ENCODE measurements at places on chromosomes 6 and 20.

DNA sequence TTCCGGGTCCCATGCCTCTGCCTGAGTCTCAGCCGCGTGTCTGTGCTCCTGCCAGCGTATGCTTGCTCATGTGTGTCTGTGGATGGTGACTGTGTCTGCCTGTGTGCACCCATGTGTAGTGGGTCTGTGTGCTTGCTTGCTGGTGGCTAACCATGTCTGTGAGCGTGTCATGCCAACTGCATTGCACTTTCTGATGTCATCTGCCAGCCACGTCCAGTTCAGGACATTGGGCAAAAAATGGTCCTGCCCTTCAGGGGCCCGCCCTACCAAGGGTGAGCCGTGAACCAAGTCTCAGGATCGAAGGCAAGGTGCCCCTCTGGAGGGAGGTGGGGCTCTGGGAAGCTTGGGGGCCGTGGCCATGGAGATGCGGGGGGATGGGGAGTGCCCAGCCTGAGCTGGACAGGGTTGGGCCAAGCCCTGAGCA lies 9.4 kb upstream of the ZBTB46 start:
- no peak for DNase-seq

DNA sequence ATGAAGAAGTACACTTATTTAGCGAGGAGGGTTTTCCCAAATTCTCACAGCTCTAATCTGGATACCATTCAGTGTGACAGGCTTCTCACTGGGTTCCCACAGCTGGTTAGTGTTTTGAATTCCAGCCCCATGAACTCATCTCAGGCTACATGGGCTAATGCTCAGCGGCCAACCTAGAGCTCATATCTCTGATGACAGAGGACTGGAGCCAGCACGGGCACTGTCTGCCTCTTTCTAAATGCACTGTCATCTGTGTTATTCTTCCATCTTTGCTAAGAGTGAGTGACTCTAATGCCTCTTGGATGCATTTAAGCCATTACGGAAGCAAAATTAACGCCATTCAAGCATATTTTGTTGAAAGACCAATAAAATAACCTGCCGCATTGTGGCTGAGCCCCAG lies 308.9 kb upstream of the JAG1 start:
- DNase-seq, result no peak

DNA sequence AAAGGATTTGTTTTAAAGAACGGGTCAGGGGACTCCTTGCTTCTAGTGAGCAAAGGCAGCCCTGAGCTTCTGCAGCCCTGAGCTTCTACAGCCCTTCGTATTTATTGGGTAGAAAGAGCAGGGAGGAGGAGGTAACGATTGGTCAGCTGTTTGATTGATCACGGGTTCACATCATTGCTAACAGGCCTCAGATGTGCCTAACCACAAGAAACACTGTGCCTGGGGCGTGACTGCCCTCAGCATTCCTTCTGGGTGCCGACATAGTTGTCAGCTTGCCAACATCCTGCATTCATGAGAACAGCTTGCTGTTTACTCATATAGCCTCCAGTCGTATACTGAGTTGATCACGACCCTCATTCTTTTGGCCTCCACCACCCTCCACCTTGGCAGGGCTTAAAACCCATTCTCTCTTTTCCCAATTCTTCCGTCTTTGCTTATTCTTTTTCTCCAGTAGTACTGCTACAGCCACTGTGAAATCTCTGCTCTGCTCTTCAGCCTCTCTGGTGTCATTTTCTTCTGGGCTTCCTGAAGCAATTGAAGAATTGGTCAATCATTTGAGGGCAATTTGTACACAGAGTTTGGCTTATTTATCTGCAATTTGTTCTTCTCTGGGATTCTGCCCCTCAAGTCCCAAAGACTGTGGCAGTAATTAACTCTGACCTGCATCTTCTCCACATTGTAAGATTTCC lies 25.4 kb upstream of the NOP56 start:
- no peak for DNase-seq

DNA sequence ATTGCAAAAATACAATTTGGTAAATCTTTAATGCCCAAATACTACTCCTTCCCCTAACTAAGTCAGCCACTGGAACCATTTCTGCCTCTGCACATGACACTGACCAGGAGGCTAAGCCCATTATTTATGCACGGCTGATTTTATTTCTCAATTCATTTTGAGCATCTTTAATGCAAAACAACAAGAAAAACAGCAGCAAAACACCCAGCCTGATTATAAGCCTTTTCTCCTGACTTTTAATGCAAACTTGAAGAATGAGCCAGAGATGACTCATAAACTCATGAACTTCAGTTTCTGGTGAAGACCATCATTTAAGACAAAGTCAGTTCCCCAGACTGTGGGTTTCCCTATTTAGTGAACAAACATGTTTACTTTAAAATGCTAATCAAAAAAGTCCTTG lies 51.6 kb downstream of the CYP24A1 start:
- no peak for DNase-seq

DNA sequence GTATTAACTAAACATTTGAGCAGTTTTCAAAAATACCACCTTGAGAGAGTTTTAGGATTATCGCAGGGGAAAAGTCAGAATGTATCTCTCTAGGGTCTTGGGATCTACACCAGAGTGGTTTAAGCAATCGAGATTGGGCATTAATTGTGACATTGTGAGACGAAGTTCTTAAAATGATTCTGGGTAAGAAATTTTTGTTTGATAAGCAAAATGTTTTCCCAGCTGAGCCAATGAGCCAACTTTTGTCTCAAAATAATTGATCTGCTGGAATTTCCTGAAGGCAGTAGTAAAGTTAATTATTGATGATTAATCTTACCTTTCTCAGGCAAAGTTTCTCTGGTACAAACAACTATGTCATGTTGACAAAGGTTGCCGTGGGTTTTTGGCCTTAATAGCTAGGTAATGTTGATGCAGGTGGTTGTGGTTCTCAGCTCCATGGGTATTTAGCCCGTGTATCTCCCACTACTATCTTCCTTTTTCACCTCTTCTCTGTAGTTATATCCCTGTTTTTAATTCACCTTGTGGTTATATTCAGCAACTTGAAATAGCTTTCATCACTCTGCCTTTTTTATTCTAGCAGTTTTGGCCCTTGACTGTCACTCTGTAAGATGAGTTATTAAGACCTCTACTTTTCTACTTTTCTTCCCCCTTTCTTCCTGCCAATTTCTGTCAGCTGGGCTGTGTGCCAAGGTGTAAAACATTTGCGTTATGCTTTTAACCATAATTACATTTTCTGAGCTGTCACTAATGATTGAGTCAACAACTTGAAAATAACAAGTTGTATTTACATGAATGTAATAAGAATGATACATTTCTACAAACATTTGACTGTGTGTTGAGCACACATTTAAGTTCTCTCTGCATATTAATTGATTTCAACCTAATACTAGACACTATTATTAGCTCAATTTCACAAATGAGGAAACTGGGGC lies 368.3 kb upstream of the BTBD3 start:
- DNase-seq, result no peak

DNA sequence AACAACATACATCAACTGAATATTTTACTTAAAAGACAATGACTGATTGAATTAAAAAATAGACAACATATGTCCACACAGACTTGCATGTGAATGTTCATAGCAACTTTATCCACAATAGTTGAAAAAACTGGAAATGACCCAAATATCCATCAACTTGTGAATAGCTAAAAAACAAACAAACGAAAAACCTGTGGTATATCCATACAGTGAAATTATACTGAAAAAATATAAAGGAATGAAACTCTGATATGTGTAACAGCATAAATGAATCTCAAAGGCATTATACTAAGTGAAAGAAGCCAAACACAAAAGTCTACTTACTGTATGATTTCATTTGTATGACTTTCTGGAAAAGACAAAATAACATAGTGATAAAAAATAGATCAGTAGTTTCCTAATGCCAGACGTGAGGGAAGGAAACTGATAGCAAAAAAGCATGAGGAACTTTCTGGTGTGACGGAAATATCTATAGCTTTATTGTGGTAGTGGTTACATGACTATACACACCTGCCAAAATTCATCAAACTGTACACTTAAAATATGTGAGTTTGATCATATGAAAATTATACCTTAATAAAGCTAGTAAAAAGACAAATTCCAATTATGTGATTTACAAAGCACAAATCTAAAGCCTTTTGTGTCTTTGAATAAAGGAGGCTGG lies 123.2 kb downstream of the BACH2 start:
- DNase-seq, result no peak

DNA sequence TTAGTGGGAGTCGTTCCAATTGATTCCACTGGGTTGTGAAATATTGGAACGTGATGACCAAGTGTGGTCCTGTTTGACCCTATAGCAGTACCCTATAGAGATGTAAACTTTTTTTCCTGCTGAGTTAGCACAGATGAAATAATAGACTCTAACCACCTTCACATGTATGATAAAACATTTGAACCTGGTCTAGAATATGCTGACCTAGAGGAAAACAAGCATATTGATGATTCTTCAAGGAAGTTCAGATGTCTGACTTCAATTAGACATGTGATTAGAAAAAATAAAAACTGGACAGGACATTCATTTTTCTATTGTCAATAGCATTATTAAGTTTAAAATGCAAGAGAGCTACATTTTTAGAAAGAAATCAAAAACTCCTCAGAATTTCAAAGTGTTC lies 402.1 kb downstream of the ARHGAP18 start:
- DNase-seq, result no peak

- DNase-seq, result no peak
Observed at GRCh38 chr20:31548820-31549512, 34.7 kb downstream of the HM13 start.

DNA sequence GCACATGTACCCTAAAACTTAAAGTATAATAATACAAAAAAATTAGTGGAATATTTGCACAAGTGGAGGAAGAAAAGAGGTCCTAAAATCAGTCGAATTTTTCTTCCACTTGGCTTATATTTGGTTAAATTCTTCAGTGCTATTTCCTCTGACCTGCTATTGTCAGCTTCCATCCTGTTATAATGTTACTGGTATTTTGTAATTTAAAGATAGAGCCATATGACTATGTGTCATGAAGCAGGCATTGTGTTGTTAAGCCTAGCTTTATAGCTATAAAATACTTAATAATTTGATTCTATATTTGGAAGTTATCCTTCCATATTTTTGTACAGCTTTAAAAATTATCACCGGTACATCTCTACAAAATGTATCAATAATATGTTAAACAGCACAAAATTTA lies 455.9 kb upstream of the MARCKS start:
- no peak for DNase-seq

- no peak for DNase-seq
Observed at GRCh38 chr6:20712011-20712410, 177.8 kb downstream of the CDKAL1 start.

Measured in Kasumi-1 (cell line).